ENCODE measurements at places on chromosomes 11 and 22. TPM values are rescaled to one million over a fixed set of nuclear protein-coding genes. Genes with fewer than 3 reads are reported as not detected.
A peak's percentile ranks its signal among the peaks of the same experiment; 100 is the strongest.

DNA sequence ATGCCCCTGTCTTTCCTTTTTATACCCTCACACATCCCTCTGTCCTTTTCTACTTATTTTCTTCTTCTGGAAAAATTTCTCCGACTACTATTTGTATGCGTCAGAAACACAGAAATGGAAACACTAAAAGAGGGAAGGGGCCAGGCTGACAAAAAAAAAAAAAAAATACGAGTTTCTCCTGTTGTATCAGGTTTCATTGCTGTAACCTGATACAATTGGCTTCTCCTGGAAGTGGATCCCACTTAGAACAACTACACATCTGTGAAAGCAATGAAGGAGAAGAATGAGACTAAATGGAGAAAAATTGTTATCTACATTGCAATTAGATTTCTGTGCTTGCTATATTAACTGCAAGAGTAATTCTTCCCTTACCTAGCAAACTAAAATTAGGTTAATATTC lies 393.9 kb downstream of the GUCY1A2 start:
- ATAC-seq, result no peak

DNA sequence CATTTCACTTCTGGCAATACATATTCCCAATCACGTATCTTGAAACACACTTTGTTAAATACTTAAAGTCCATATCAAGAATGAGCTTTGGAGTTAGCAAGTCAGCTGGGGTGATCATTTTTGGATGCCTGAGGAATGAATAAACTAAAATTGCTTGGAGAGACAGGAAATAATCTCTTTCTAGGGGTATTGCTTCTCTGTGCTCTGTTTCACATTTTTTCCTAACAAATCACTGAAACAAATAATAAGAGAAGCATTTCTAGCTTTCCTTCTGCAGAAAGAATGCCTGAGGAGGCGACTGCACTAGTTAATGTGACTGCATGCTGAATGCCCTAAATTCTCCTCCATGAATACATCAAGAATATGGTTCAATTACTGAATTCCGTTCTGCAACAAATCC lies 541.4 kb upstream of the CCDC90B start:
- ATAC-seq, result no peak

- ATAC-seq, result no peak
Observed at GRCh38 chr22:32177221-32177765, 18.2 kb upstream of the C22orf42 start.

DNA sequence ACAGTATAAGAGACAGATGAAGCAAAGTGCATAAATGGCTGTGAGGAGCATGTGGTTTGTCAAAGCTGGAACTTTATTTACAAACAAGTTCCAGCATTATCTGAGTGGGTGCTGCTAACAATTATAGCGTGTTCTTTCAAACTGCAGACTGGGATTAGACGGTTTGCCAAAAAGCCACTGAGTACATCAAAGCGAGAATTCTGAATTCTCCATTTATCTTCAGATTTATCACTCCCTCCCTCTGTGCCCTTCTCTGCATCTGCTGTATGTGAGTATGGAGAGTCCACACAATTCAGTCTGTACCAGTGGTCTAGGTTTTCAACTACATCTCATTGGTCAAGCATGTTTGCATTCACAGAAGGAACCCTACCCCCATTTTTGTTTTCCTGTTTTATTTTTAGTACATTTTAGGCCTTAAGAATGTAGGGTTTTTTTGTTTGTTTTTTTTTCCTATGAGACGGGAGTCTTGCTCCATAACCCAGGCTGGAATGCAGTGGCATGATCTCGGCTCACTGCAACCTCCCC lies 18.1 kb upstream of the INCENP start:
- no peak for ATAC-seq

DNA sequence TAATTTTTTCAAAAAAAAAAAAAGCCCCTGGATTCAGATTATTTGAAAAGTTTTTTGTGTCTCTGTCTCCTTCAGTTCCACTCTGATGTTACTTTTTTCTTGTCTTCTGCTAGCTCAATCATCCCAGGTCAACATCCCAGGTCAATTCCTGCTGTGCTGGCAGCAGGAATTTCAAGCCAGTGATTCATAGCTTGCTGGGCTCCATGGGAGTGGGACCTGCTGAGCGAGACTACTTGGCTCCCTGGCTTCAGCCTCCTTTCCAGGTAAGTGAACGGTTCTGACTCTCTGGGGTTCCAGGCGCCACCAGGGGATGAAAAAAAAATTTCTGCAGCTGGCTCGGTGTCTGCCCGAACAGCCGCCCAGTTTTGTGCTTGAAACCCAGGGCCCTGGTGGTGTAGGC lies 31.4 kb downstream of the PLAAT5 start:
- ATAC-seq, result no peak

DNA sequence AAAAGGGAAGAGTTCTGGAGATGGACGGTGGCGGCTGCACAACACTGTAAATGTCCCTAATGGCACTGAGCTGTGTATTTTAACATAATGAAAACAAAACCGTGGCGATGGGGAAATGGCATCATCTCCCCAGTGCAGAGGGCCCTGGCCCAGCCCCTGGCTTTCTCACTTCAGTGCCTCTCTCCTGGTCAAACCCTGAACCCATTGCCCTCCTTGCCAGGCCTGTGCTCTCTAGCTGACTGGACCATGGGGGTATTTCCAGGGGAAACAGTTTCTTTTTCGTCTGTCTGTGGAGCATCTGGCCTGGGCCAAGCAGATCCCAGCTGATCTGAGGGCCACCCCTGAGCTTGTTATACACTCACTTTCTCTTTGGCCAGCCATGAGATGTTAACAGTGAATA lies 17.4 kb upstream of the NAP1L4 start:
- no peak for ATAC-seq

DNA sequence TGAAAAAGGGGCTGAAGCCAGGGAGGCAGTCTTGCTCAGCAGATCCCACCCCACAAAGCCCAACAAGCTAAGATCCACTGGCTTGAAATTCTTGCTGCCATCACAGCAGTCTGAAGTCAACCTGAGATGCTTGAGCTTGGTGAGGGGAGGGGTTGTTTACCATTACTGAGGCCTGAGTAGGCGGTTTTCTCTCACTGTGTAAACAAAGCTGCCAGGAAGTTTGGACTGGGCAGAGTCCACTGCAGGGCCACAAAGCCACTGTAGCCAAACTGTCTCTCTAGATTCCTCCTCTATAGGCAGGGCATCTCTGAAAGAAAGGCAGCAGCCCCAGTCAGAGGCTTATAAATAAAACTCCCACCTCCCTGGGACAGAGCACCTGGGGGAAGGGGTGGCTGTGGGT lies 746.1 kb upstream of the LRRC4C start:
- no peak for ATAC-seq

DNA sequence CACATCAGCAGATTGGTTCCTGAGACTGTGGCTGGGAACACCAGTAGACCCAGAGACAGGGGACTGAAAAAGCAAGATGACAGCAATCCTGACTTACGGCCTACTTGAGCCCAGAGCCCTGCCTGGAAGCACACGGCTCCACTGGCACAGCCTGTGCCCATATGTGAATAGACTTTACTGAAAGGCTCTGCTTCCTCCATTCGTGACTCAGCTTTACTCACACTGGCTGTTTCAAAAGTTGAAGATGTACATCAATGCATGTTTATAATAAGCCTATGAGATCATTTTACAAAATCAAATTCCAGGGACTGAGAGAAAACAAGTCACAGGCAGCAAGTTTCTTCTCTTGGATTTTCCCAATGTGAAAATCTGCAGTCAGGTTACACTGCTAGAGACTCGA lies 134.6 kb upstream of the TEAD1 start:
- peak; percentile 63 for ATAC-seq

DNA sequence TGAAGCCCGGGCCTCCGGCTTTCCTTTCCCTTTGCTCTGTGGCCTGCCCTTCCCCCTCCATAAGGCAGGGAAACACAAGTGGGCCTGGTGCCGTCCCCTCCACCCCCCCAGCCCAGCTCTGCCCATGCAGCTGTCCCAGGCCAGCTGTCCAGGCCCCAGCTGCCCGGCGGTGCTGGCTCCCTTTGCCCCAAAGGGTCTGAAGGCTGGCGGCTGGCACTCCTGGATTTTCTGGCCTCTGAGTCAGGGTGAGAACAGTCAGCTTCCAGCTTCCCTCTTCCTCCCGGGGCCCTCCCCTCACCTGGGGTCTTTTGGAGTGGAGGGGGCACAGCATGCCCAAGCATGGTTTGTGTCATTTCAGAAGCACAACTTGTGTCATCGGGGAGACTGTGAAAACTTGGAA lies 27.8 kb downstream of the CD82 start:
- ATAC-seq, result no peak

DNA sequence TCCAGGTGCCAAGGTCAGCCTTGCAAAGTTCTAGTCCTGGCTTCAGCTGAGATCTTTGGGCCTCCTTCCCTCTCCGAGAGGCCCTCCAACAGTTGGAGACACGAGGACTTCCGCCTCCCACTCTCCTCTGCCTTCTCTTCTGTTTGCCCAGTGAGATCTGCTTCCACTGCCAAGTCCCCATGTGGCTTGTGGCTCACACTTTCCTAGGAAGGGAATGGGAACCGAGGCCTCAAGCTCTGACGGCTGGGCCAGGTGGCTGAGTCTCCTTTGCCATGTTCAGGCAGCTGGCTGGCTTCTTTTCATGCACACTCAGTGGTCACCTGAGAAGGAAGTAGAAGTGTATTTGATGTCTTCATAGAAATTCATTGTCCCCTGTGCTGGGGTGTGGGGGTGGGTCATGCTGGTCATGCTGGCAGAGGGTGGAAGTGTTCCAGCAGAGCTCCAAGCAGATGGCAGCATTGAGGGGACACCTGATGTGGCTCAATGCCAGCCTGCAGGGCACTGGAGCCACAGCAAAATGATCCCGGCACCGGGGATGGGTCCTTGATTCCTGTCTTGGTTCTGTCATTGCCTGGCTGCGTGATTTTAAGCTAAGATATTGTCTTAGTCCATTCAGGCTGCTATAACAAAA lies 130.4 kb downstream of the ADAMTS15 start:
- ATAC-seq, result no peak

GRCh38 chr11:35780951-35781860 lies 118.6 kb downstream of the TRIM44 start:
- ATAC-seq, result no peak

- peak; percentile 63 for ATAC-seq
Observed at GRCh38 chr11:46295312-46296058, 18.0 kb downstream of the CREB3L1 start.

DNA sequence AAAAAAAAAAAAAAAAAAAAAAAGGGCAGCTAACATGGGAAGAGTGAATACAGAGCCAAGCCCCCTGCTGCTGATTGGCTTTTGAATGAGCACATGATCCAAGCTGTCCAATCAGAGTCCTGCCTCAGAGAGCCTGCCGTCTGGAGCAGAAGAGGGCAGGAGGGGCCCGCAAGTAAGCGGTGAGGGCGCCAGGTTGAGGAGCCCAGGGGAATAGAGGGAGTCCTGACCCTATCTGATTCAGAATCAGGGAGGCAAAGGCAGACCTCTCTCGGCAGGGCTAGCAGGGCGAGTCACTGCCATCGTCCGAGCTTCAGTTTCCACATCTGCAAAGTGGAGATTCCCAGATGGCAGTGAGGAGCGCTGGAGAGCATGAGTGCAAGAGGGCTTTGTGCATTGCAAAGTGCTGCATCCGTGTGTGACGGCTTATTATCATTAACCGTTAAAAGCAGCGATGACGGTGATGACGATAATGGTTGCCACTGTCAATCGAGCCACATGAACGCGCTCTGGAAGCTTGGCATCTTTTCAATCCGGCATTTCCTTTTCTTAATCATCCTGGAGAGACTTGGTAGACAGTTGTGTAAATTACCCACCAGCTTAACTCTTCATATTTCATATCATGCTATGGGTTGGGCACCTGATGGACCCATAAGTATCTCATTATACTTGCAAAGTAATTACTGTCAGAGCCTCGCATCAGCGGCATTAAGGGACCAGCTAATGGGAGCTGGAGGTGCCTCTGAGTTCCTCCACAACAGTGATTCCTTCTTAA lies 68.6 kb upstream of the ATXN10 start:
- ATAC-seq, result peak; percentile 97

- no peak for ATAC-seq
Observed at GRCh38 chr22:30432096-30432495, 6.5 kb downstream of the MTFP1 start.

GRCh38 chr11:44740967-44741366 lies 14.2 kb downstream of the TSPAN18 start:
- ATAC-seq, result no peak

GRCh38 chr22:38944653-38945052 lies 12.8 kb upstream of the APOBEC3A start:
- ATAC-seq, result no peak

- ATAC-seq, result no peak
Observed at GRCh38 chr11:84817998-84818397, 809.1 kb downstream of the DLG2 start.

The BTBD18 gene
- total RNA-seq, result 0.87 TPM

The SAC3D1 gene
- total RNA-seq, result 9.5 TPM

The TNNI2 gene
- total RNA-seq, result not detected

The RFPL1 gene
- 0.60 TPM for total RNA-seq

The ALDH3B2 gene
- 1.2 TPM for total RNA-seq

The OR51B2 gene
- total RNA-seq, result not detected

The OR56A4 gene
- not detected for total RNA-seq
